NCI-H1417 (cell line): ENCODE measurements at places on chromosomes 2 and 18.

- DNase-seq = no peak
These were observed 82.6 kb upstream of the TANK start for GRCh38 chr2:161077367-161078210.

- peak; percentile 25 for DNase-seq
These were observed 24.9 kb downstream of the COPS9 start for GRCh38 chr2:240111253-240111652.

GRCh38 chr2:70948337-70949003 lies 12.8 kb downstream of the ATP6V1B1 start:
- peak; percentile 71 for DNase-seq

GRCh38 chr2:25251422-25252273 lies 83.3 kb upstream of the POMC start:
- DNase-seq = peak; percentile 89

DNA sequence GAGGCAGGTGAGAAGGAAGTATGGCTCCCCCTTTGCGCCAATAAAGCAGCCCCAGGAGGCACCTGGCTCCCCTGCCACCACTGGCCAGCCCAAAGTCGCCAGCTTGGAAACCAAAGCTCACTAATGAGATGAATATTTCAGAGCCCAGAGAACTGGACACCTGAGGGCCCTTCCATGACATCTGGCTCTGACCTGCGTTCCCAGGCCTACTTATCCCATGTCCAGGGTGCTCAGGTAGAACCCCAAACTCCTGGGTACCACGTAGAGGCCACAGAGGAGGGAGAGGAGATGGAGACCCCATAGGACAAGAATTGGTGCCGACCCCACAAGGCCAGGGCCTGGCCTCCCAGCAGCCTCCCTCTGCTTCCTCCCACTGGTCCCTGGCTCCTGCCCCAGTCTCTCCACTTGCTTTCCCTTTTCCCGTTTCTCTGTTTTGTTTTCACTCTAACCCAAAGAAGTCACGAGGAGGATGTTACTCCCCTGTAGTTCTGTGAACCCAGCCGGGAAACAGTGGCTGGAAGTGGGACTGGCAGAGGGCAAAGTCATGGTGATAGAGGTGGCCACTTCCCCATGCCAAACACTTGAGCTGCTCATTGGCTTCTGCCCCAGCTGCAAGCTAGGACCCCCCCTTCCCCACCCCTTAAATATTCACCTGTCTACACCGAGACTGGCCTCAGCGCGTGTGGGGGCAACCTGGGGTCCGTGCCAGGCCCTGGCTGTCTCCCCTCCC lies 820 bp downstream of the TMBIM1 start:
- no peak for DNase-seq

DNA sequence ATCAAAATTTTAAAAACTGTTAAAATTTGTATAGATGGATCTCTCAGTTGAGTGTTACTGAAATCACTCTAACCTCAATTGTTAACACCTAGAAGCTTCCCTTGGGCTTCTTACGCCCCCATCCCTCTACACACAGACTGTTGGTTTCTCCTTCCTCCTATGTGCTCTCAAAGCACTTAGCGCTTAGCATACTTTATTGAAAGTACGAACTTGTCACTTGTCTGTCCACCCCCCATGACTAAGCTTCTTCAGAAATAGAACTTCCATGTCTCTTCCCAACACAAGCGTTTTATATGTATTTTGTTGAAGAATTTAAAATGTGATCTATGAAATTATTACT lies 441 bp downstream of the MPHOSPH10 start:
- DNase-seq = peak; percentile 3

GRCh38 chr2:218622606-218623365 lies 15.1 kb downstream of the PLCD4 start:
- DNase-seq = no peak

- DNase-seq = no peak
These were observed 44.3 kb upstream of the CAB39 start for GRCh38 chr2:230668184-230668938.

- DNase-seq = no peak
These were observed 54.3 kb upstream of the RMDN2 start for GRCh38 chr2:37870829-37871228.

GRCh38 chr2:119104414-119104813 lies 54.1 kb downstream of the C1QL2 start:
- no peak for DNase-seq
